Glutamatergic neuron (in vitro differentiated cells): ENCODE measurements at places on chromosomes 7 and 10. TPM values are rescaled to one million over a fixed set of nuclear protein-coding genes. Genes with fewer than 3 reads are reported as not detected.

Gene PNLIPRP2
- total RNA-seq = not detected

DNA sequence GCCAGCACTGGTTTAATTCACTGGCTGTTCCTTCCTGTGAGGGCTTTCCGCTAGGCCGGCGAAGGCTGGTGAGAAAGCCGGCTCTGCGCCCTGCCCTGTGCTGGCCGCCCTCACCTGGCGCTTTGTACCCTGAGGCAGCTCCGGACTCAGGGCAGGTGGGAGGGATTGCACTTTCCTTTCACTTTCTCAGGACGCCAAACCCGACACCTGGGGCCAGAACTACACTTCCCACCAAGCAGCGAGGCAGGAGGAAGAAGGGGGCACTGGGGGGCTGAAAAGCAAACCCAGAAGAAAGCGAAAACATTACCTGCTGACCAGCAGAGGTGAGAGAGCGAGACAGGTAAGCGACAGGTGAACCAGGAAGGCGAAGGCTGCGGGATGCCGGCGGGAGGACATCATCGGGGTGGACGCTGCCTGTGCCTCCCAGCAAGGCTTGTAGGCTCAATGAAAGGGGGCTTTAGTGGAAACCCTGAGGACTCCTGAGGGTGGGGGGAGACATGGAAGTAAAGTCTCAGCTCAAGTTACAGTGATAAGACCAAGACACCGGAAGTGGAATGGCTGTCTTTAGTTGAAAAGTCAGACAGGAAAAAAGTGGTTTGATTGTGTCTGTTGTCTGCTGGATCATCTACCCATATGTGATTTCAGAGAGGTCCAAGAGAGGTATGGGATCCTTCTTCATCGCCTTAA, at the start of gene RAB19:
RAB19 (plus strand) TSS at position 181 of the 687 bp plus-strand sequence. CDS start 3,589 bp downstream, outside the sequence.
- no peak for DNase-seq

- no peak for DNase-seq
Measured at GRCh38 chr7:112101201-112101846, 104.9 kb downstream of the DOCK4 start.

GRCh38 chr7:47455872-47456185, 126.1 kb downstream of the TNS3 start:
- DNase-seq = no peak

Gene NOM1
- total RNA-seq = 18.0 TPM

DNA sequence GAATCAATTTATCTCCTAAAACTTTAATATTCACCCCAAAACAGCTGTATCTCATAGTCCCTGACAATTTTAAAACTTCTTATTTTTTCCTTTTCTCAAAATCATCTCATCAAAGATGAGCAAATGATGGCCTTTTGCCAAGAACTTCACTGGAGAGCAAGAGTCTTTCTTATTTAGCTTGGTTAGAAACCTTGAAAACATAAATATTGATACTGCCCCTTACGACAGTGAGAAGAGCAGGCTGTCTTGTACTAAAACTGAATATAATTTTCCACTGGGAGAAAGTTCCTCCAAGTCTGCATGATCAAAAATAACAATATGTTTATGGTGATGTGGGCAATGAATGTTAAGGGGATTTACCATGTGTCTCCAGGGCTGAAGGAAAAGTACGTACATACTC, 109.0 kb downstream of the COL28A1 start:
- no peak for DNase-seq

Gene PDK4
- total RNA-seq = not detected

GRCh38 chr7:107879400-107880035, 11.5 kb upstream of the DLD start:
- peak; percentile 40 for DNase-seq

DNA sequence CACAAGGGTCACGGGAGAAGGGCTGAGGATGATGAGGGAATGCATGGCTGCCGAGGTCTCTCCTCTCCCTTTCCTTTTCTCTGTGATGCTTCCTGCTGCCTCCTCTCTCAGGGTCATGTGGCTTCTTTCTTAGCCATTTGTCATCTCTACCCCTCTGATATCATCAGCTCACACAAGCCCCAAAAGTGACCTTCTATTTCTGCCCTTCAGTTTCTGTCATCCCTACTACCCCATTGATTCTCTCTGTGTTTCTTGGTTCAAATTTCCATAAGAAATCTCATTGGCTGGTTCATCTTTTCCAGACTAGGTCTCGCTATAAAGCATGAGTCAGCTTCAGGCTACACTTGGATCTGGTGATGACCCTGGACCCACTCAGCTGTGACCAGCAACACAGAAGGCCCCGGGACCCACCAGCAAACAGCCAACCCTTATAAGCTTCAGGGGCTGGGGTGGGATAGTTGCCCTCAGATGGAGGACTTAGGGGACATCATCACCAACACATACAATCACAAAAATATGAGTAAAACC, 284.3 kb downstream of the SKAP2 start:
- no peak for DNase-seq

Gene GOLGA7B
- 21.5 TPM for total RNA-seq

Gene CUZD1
- 2.4 TPM for total RNA-seq

DNA sequence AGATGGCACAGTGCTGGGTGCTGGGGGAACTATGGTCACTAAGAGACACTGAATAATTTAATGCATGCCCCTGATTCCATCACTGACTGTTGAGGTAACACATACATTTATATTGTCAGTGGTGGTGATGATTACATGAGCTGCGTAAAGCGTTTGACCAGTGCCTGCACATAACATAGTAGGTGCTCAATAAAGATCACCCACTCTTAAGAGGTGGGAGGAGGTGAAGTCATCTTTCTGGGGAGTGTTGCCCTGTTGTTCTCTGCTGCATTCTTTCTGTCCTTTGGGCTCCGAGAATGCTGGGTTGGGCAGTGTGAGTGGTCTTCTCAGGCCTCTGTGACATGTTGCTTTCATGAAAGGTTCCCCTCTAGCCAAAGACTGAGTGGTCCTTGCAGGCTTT, 68.0 kb downstream of the TCF7L2 start:
- no peak for DNase-seq

Gene KIAA1217
- total RNA-seq = 4.4 TPM

- DNase-seq = no peak
Measured at GRCh38 chr10:127556916-127557315, 7.8 kb downstream of the NPS start.

- DNase-seq = no peak
Measured at GRCh38 chr10:96292971-96293920, 11.0 kb upstream of the DNTT start.
